Stimulated activated CD8-positive, alpha-beta memory T cell treated with anti-CD3 and anti-CD28 coated beads, Interleukin-12 subunit alpha, Interleukin-12 subunit beta, amount 100 ng/mL, for 1 hour (primary cell): ENCODE measurements at places on chromosomes 6 and 20.

DNA sequence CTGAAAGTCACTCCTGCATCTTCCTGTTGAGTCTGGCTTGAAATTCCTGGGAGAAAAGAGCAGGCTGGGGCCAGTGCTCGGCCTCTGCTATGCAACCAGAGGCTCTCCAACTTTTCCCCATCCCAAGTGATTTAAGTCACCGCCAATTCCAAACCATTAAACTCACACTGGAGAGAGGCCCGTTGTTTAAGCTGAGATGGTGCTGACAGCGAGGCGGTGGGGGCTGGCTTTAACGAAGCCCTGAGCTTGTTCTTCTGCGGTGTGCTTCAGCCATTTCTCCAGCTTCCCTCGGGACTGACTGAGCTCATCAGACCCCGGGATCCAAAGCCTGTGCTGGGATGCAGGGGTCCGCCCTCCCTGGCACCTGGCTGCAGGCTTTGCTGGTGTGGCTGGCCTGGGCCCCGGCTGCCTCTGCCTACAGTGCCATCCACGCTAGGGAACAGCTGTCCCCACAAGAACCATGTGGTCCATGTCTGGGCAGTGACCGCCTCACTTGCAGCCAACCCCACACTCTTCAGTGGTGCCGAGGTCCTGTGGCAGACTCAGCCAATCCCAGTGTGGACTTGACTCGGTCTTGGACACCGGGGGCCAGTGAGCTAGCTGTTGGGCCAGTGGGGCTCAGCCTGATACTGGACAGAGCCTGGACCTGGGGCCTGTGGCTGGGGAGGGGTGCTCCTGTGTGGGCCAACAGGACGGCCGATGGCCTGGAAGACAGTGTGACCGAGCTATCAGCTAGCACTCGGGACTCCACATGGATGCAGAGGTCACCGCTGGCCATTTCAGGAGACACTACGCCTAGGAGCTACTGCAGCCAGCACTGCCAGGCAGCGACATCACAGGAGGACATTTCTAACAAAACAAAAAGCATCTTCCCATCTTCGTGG lies 21.2 kb downstream of the RAMACL start:
- no peak for DNase-seq

DNA sequence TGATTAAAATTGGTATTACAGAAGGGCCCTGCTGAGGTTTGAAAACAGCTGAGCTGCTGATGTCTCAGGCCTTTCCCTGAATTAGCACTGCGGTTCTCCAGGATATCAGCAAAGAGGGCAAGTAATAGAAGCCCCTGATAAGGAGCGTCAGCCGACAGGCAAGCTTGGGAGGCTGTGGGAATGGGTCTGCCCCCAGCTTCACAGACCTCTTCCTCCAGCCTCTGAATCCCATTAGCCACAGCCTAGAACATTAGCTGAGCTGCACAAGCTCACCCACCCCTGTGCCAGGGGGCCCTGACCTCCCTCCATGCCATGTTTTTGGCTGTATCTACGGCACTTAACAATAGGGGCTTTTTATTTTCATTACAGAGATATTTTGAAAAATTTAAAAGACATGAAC lies 59.9 kb downstream of the VAPB start:
- no peak for DNase-seq

- no peak for DNase-seq
These were observed 31.2 kb downstream of the PLCG1 start for GRCh38 chr20:41168281-41169161.

GRCh38 chr6:28269492-28269891 lies 2.5 kb downstream of the ZSCAN26 start:
- DNase-seq: no peak

- no peak for DNase-seq
These were observed 73.5 kb downstream of the EYS start for GRCh38 chr6:65633501-65633900.

DNA sequence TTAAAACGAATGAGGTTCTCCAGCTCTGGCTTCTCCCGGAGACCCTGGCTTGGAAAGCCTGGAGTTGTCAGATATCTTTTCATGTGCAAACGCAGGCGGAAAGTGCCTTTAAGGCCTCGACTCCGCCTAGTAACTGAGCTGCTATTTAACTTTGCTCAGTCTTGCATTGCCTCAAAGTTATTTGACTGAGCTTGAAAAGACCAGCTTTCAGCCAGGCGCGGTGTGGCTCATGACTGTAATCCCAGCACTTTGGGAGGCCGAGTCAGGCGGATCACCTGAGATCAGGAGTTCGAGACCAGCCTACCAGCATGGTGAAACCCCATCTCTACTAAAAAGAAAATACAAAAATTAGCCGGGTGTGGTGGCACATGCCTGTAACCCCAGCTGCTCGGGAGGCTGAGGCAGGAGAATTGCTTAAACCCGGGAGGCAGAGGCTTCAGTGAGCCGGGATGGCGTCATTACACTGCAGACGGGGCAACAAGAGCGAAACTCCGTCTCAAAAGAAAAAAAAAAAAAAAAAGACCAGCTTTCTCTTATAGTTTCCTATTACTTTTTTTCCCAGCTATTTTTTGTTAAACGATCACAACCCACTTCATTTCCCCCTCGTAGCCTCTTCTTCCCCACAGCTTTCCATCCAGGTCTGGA lies 1.9 kb downstream of the GCNT2 start:
- DNase-seq: no peak

GRCh38 chr20:33059136-33059535 lies 5.4 kb downstream of the BPIFB3 start:
- DNase-seq: no peak

DNA sequence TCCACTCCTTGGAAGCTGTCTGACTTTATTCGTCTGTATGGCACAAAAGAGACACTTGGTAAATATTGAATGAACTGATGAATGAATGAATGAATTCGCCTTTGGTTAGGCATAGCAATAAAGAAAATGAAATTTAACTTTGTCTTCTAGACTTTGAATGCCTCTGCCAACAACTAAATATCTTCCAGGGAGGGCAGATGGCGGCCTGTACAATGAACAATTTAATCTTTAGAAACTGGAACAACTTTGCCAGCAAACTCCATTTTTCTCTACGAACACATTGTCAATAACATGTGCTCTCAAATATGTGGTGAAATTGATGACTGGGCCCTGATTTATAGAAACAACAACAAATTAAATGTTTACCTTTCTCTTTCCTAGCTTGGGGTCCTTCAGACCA lies 140.6 kb downstream of the ZNF217 start:
- no peak for DNase-seq

DNA sequence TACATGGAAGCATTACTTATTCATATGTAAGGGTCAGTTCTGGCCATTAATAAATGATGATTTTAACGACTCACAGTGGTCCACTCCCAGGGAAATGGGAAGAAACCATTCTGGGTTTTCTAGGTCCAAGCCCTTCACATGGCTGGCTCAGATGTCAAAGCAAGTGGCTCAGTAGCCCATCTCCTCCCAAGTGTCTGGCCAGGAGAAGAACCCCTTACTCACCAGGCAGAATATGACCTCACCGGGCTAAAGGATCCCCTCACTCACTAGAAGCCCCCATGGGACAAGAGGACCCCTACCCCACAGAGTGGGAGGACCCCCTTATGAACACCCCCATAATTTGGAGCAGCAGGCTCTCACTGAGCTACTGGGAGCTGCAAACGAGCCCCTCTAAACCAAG lies 34.0 kb downstream of the PREX1 start:
- no peak for DNase-seq

DNA sequence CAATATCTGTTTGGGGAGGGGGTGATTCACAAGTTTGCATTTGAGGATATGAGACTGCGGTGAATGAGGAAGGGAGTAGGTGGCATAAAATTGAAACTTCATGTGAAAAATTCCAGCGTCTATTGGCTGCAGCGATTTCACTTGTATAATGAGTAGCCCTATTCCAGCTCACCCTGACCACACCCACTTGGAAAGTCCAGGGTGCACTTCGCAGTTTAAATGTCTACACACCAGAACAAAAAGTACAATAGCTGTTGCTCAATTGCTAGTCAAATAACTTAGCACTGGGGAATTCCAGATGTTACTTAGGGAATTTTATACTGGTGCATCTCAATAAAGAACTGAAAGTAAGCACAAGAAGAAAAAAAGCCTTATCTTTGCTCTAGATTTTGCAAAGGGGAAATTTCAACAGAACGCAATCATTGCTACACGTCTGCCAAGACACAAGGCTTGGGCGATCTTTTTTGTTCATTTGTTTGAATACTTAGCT lies 6.3 kb downstream of the TNFAIP3 start:
- no peak for DNase-seq

DNA sequence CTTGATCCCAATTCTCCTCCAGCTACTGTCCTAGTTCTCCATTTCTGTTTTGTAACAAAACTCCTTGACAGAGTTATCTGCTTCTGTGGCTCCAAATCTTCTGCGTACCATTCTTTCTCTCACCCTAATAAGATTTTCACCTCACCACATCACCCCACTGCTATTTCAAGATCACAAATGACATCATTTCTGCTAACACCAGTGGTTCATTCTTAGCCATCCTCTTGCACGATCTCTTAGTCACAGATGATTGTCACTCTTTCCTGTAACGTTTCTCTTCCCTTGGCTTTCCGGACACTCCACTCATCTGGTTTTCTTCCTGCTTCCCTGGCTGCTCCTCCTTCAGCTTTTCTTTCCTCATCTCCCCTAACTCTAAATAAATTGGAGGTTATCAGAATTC lies 56.8 kb upstream of the FABP7 start:
- no peak for DNase-seq

- no peak for DNase-seq
These were observed 8.5 kb upstream of the C6orf141 start for GRCh38 chr6:49541936-49542335.

- peak; percentile 18 for DNase-seq
These were observed 198.5 kb downstream of the HIVEP2 start for GRCh38 chr6:142746524-142746923.

DNA sequence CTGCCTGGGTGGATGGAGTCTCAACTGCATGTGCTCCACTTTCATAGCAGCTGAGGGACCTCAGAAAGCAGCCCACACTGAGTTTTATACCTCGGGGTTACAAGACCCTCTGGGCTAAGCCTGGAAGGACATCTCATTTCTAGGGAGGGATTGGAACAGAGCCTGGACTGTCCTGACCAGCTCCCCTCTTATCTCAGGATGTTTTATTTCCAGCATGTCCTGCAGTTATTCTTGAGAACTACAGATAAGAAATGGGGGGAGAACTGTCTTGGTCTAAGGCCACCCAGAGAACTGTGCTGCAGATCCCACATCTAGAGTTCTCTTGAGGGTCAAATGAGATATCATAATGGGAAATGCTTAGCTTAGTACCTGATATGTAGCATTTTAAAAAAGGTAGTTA lies 97.3 kb upstream of the CHD6 start:
- no peak for DNase-seq

- no peak for DNase-seq
These were observed 225.5 kb downstream of the BCKDHB start for GRCh38 chr6:80331974-80332373.

GRCh38 chr6:106253172-106253571 lies 72.4 kb downstream of the ATG5 start:
- DNase-seq: no peak

DNA sequence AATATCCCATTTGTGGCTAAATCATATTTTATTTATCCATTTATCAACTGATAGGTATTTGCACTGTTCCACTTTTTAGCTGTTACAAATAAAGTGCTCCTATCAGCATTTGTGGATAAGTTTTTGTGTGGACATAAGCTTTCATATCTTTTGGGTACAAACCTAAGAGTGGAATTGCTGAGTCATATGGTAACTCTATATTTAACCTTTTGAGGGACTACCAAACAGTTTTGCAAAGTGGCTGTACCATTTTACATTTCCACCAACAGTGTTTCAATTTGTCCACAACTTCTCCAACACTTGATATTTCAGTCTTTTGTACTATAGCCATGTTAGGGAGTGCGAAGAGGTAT lies 23.6 kb upstream of the ECHDC1 start:
- DNase-seq: no peak

GRCh38 chr20:62876902-62877816 lies 15.5 kb upstream of the TCFL5 start:
- DNase-seq: no peak

- DNase-seq: no peak
These were observed 69.8 kb upstream of the RALGAPA2 start for GRCh38 chr20:20782231-20782630.

DNA sequence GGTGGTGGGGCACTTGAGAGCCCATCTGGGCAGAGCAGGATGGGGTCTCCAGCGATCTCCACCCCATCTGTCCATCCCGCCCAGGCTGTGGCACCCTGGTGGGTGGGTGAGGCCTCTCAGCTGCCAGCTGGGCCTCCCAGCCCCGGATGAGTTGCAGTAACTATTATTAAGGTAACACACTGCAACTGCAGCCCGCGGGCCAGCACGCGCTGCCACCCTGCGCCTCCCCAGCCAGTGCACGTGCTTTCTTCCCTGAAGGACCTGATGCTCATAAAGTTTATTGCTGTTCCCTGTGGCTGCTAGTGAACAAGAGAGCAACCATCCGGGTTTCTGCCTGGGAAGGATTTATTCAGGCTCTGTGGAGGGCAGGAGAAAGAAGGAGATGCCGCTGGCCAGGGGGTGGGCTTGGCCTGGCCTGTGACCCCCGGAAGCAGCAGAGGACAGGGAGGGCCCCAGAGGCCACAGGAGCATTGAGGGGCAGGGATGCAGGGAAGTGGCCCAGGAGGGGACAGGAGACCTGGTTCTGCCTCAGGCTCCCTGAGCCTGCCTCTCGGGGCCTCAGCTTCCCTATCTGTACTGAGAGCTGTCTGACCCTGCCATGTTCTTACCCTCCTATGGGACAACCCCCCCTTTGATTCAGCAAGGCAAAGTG lies 1.7 kb downstream of the IP6K3 start:
- no peak for DNase-seq

GRCh38 chr20:2149507-2149906 lies 47.9 kb downstream of the STK35 start:
- no peak for DNase-seq

DNA sequence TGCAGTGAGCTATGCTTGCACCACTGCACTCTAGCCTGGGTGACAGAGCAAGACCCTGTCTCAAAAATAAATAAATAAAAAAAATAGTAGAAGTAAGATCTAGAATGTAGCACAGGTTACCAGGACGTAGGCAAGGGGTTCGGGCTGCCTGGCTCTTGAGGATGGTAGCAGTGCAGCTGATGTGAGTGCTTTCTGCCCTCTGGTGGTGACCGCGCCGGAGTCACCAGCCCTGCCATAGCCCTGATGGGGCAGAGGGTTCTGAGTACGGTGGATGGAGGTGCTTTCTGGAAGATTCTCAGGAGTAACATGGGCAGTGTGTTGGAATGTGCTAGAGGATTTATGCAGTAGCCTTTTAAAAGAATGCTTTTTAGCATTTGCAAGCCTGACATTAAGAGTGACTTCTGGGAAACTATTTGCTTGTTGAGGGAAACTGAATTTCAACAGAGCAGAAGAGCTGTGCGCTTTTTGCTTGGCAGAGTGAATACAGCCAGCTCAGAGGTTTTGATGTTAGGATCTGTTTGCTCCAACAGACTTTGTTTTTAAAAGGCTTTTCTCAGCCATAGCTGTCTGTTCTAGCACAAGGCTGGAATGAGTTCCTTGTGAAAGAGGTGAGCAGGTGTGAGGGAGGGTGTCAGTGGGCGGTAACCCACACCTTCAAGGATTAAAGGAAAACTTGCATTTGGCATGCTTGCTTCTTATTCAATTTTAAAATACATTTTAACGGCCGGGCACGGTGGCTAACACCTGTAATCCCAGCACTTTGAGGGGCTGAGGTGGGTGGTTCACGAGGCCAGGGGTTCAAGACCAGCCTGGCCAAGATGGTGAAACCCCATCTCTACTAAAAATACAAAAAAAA lies 65.9 kb downstream of the PTPN1 start:
- DNase-seq: peak; percentile 44

GRCh38 chr20:32289661-32290431 lies 12.4 kb downstream of the KIF3B start:
- no peak for DNase-seq
